Right ventricle myocardium superior (tissue), 1 donor: ENCODE measurements at places on chromosomes 1 and 21.

GRCh38 chr1:65412984-65413375 is 7.5 kb upstream of the LEPR start:
- no peak for DNase-seq

- DNase-seq = no peak
These were observed 16.0 kb downstream of the PSRC1 start for GRCh38 chr1:109266965-109267364.

DNA sequence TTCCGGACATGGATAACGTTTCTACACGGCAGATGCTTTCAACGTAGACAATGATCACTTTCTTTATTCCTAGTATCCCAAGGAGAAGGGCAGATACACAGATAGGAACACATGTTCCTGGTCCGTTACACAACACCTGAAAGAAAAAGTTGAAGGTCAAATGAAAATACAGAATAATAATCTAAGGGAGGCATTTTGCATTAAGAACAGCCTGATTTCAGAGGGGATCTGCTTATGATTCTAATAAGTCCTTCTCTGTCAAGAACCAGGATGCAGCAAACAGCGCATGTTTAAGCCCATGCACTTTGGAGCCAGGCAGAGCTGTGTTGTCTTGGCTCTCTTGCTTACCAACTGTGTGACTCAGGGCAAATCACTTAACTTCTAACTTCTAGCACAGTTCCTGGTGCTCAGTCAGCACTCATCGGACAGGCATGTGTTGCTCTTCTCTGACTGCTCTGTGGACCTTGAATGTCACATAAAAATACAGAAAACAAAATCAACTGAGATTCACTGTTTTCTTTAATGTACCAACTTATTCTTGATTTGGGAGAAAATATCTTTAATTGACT is 56.3 kb upstream of the CNN3 start:
- no peak for DNase-seq

GRCh38 chr1:71882226-71882625 is 400.1 kb downstream of the NEGR1 start:
- DNase-seq = no peak

DNA sequence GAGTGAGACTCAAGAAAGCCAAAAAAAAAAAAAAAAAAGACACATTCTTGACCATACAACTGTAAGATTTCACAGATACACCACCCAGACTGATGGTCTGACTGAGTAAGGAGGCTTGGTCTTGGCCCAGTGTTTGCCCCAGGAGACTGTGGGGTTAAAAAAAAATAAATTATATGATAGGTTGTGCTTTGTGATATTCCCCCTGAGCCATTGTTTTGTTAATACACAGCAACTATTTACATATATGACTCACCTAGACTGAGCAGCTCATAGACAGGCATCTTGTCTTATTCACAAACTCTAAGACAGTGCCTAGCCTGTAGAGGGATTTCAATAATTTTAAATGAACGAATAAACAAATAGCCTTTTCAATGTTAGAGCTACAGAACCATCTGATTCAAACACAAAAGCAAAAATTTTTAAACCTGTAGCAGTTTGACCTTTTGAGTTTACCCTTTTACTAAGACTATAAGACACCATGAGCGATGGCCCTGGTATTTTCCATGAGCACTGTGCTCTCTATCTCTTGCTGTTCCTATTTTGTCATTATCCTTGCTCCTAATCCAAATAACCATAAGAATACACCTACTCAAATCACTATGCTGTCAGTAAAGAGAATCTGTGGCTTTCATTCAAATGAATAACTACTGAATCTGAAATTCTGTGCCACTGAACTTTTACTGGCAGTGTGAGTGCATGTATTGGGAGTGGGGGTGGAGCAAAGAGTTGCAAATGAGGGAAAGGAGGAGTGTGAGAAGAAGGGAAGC is 199.4 kb upstream of the PTBP2 start:
- no peak for DNase-seq

- no peak for DNase-seq
These were observed 103.3 kb upstream of the DEPDC1 start for GRCh38 chr1:68600049-68600661.
